ENCODE measurements at places on chromosomes 5 and 9.

DNA sequence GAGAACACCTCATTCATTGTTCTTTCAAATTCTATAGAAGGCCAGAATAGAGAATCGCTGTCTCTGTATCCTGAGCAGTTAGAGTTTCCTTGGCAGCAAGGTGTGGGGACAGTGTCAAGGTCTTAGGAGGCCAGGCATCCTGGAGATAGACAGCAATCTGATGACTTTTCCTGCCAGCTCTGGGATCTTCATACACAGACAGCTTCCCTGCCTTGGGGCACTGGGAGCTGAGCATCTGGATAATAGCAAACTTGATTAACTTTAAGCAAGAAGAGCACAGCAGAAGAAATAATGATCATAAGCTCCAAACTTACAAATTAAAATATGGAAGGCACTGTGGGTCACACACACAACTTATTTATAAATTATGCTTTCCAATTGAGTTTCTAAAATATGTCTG is 86.1 kb upstream of the STK32A start:
- DNase-seq = no peak

DNA sequence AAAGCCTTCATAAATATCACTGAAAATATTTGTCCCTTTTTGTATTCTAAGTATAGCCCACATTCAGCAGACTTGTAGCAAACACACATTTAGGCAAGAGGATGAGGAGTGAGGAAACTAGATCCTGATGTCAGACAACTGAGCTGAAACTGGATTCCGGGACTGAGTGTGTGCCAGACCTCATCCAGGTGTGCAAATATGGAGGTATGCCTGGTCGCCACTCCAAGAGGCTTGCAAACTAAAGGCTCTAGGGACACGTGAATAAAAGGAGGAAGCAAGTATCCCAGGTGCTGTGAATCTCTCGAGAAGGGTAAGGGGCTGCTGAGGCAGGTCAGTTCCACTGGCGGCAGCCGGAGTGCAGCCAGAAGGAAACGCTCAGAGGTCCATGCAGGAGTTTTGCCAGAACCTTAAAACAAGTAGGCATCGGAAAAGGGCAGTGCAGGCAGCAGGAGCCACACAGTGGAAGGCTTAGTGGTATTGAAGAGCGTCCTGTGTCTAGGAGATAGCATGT is 77.4 kb upstream of the ALDH1B1 start:
- DNase-seq = no peak

DNA sequence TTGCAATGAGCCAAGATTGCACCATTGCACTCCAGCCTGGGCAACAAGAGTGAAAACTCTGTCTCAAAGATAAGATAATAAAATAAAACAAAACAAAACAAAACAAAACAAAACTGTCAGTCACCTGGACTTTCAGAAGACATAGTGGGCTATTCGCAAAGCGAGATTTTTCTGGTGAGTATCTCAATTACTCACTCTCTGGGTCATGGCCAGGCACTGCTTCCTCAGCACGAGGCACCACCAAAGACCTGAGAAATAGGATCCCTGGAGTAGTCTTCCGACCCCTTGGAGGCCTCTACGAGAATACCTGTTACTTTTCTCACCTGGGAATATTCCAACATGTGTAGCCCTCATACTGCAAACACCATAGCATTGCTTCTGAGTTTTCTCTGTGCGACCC is 201.7 kb upstream of the ZNF618 start:
- DNase-seq = no peak

- no peak for DNase-seq
These were observed 18.5 kb upstream of the GNE start for GRCh38 chr9:36276781-36277181.

DNA sequence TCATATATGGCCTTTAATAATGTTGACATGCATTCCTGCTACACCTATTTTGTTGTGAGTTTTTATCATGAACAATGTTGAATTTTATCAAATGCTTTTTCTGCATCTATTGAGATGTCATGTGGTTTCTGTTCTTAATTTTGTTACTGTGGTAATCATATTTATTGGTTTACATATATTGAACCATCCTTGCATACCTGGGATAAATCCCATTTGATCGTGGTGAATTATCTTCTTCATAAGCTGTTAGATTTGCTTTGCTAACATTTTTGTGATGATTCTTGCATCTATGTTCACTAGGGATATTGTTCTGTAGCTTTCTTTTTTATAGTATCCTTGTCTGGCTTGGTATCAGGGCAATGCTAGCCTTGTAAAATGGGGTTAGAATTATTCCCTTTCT is 222.0 kb downstream of the WDR70 start:
- no peak for DNase-seq

GRCh38 chr9:136525207-136525606 is 20.6 kb downstream of the NOTCH1 start:
- DNase-seq = no peak

DNA sequence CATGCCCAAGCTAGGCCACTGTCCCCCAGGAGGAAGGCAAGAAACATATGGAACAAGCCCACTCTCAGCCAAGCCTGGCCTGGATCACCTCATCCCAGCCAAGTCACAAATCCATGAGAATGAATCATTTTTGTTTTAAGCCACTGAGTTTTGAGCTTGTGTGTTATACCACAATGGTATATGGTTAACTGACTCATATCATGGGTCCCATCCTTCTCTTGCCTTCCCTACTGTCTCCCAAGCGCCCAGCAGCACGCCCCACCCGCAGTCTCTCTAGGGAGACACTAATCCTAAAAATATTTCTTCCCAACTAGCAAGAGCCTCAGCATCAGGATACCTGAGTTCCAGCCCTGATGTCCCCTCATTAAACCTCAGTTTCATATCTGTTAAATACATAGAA is 248.1 kb downstream of the CDK5RAP2 start:
- no peak for DNase-seq

DNA sequence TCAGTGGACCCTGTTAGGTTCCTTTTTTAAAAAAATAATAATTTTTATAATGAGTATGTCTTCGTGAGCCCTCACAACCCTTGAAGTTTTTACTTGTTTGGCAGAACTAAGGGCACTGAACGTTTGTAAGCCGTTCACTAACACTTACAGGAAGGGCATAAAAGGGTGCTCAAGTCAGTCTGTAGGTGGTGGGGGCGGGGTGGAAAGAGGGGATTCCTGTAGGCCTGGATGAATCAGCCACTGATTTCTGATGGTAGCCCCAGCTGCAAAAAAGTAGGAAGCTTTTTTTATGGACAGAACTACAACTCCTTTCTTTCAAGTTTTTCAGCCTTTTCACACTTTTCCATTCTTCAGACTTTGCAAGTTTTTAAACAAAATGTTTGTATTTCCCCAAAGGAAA is 35.8 kb downstream of the PIK3R1 start:
- DNase-seq = peak; percentile 58

All from stimulated activated CD4-positive, alpha-beta T cell treated with anti-CD3 and anti-CD28 coated beads, Interleukin-1b, Interleukin-23, amount 100 ng/mL, for 4 hours (primary cell).